H9 (cell line): ENCODE measurements at places on chromosomes 12 and 14.

- no peak overlapping the region for H3K4me3 ChIP-seq
- H3K36me3 ChIP-seq, result peaks cover 19% of the 10 kb centered on the region; the same call in 2 of the 3 replicates
- H3K4me1 ChIP-seq, result peaks cover 14% of the 10 kb centered on the region; the same call in 1 of the 2 replicates
- H3K27ac ChIP-seq, result no peak overlapping the region
- no peaks in the 10 kb centered on the region for H3K27me3 ChIP-seq
- no peak for DNase-seq
These were observed 6.7 kb downstream of the RAB15 start for GRCh38 chr14:64965356-64966000.

GRCh38 chr14:89444044-89444443 lies 27.0 kb upstream of the FOXN3 start:
- H3K36me3 ChIP-seq, result peaks cover 2% of the 10 kb centered on the region
- H3K27me3 ChIP-seq, result no peaks in the 10 kb centered on the region
- H3K4me3 ChIP-seq, result no peak overlapping the region
- no peak overlapping the region for H3K27ac ChIP-seq
- no peak for DNase-seq
- peaks cover 17% of the 10 kb centered on the region; the same call in 1 of the 2 replicates for H3K4me1 ChIP-seq

DNA sequence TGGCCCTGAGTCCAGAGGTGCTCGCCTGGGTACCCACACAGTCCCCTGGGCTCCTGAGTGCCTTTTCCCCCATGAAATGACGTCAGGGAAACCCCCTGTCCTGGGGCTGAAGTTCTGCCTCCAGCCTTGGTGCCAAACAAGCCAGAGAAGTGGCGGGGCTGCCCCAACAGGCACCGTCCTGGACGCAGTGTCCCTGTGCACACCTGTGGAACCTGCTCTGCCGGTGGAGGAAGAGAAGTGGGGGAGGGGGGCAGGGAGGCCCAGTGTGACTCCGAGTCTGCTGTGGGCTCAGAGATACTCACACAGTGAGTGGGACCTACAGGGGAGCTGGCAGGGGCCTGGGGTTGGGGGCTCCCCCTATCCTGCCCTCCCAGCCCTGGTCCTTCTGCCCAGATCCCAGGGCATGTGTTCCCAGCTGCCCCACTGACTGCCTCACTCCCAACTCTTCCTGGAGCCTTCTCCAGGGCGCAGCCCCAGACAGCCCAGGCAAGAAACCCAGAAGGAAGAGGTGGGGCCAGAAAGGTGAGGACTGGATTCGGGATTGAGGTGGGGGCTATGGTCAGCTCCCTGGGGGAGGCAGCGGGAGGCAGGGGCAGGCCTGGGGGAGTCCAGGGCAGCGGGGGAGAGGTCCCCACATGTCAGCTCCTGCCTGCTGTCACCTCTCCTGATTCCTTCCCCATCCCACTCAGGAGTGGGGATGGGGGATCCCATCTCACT lies 24.7 kb downstream of the CCDC85C start:
- no peak overlapping the region for H3K4me3 ChIP-seq
- no peak for DNase-seq
- no peak overlapping the region for H3K27ac ChIP-seq
- H3K27me3 ChIP-seq, result no peaks in the 10 kb centered on the region
- H3K36me3 ChIP-seq, result no peaks in the 10 kb centered on the region; the same call in 2 of the 3 replicates

GRCh38 chr14:59630288-59630963 lies 53.8 kb upstream of the CCDC175 start:
- no peaks in the 10 kb centered on the region; the same call in 1 of the 2 replicates for H3K27me3 ChIP-seq
- peak overlapping the region; percentile 66 for H3K4me3 ChIP-seq
- peak; percentile 44 for DNase-seq
- no peak overlapping the region for H3K27ac ChIP-seq

GRCh38 chr14:54942913-54943312 lies 40.3 kb upstream of the GCH1 start:
- H3K4me3 ChIP-seq, result no peak overlapping the region
- no peaks in the 10 kb centered on the region for H3K27me3 ChIP-seq
- no peaks in the 10 kb centered on the region; the same call in 1 of the 2 replicates for H3K4me1 ChIP-seq
- H3K27ac ChIP-seq, result no peak overlapping the region
- H3K36me3 ChIP-seq, result peaks cover 75% of the 10 kb centered on the region

GRCh38 chr14:94213021-94213420 lies 38.9 kb downstream of the PPP4R4 start:
- DNase-seq, result no peak
- H3K27me3 ChIP-seq, result no peaks in the 10 kb centered on the region
- H3K4me3 ChIP-seq, result no peak overlapping the region
- H3K36me3 ChIP-seq, result peaks cover 13% of the 10 kb centered on the region

GRCh38 chr12:39587225-39587624 lies 32.4 kb downstream of the ABCD2 start:
- H3K4me3 ChIP-seq, result no peak overlapping the region
- H3K36me3 ChIP-seq, result no peaks in the 10 kb centered on the region
- no peak for DNase-seq
- H3K27ac ChIP-seq, result no peak overlapping the region

DNA sequence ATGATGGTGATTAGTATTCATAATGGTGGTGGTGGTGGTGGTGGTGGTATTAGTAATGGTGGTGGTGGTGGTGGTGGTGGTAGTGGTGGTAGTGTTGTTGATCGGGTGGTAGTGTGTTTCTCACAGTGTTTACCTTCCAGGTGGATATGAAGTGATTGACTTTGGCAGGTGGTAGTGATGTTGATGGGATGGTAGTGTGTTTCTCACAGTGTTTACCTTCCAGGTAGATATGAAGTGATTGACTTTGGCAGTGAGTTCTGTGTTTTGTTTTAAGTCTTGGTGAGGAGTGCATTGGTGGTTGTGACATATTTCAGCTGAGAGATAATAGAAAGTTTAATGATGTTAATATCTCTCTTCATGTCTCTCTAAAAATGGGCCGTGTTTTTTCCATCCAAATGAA lies 189.4 kb downstream of the TMTC2 start:
- H3K4me3 ChIP-seq, result no peak overlapping the region
- no peak for DNase-seq
- no peaks in the 10 kb centered on the region for H3K36me3 ChIP-seq
- H3K27me3 ChIP-seq, result no peaks in the 10 kb centered on the region
- no peak overlapping the region for H3K27ac ChIP-seq

- no peak overlapping the region for H3K27ac ChIP-seq
- H3K27me3 ChIP-seq, result no peaks in the 10 kb centered on the region
- peaks cover 3% of the 10 kb centered on the region; the same call in 1 of the 2 replicates for H3K4me1 ChIP-seq
- no peak for DNase-seq
- H3K36me3 ChIP-seq, result no peaks in the 10 kb centered on the region
- H3K4me3 ChIP-seq, result no peak overlapping the region
These were observed 48.5 kb downstream of the WDR20 start for GRCh38 chr14:102188187-102188586.

GRCh38 chr12:123286652-123287373 lies 15.2 kb upstream of the CDK2AP1 start:
- H3K27me3 ChIP-seq, result no peaks in the 10 kb centered on the region
- no peaks in the 10 kb centered on the region; the same call in 2 of the 3 replicates for H3K36me3 ChIP-seq
- no peak overlapping the region for H3K4me3 ChIP-seq

DNA sequence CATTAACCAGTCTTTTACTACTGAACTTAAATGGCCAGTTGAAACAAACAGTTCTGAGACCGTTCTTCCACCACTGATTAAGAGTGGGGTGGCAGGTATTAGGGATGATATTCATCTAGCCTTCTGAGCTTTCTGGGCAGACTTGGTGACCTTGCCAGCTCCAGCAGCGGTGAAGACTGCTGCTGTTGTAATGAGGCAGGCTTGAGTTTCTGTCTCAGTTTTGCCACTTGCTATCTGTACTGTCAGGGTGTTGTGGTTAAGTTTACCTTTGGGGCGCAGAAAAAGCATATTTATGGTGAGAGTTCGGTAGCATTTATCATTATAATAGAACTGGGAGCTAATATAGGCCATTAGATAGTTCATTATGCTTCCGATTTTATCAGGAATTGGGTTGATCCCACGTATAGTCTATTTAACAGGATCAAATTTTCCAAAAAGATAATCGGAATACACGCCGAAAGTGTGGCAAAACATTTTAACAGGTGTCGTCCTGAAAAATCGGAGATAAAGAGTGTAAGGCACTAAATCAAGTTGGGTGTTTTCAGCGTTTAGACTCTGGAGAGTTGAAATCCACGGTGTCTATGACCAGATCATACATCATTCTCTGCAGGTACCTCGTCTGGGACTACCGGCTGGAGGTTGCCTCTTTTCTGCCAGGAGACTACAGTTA lies 688 bp upstream of the NECAP1 start:
- no peaks in the 10 kb centered on the region for H3K36me3 ChIP-seq
- H3K4me3 ChIP-seq, result peak overlapping the region; percentile 95
- no peaks in the 10 kb centered on the region; the same call in 1 of the 2 replicates for H3K4me1 ChIP-seq

DNA sequence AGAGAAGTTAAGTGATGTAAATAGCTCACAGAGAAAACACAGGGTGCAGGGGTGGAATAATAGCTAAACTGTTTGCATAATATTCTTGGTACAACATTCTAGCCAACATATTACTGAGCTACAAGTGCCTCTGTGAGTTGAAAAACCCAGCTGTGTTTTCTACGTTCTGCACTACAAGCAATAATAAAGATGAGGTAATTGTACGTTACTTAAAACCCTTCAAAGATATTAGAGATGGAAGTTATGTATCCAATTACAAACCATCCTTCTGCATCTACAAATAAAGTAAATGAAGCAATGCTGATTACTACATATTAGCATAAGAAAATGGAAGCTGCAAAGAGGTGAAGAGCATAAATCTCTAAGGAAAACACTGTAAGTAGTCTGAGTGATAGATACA lies 271.4 kb downstream of the SSPN start:
- no peak for DNase-seq
- no peak overlapping the region for H3K27ac ChIP-seq
- H3K4me1 ChIP-seq, result 0 out of 2 replicates have a peak, but pooled peaks cover 8% of the 10 kb centered on the region
- H3K4me3 ChIP-seq, result no peak overlapping the region
